ENCODE measurements at places on chromosomes 2 and 18.

DNA sequence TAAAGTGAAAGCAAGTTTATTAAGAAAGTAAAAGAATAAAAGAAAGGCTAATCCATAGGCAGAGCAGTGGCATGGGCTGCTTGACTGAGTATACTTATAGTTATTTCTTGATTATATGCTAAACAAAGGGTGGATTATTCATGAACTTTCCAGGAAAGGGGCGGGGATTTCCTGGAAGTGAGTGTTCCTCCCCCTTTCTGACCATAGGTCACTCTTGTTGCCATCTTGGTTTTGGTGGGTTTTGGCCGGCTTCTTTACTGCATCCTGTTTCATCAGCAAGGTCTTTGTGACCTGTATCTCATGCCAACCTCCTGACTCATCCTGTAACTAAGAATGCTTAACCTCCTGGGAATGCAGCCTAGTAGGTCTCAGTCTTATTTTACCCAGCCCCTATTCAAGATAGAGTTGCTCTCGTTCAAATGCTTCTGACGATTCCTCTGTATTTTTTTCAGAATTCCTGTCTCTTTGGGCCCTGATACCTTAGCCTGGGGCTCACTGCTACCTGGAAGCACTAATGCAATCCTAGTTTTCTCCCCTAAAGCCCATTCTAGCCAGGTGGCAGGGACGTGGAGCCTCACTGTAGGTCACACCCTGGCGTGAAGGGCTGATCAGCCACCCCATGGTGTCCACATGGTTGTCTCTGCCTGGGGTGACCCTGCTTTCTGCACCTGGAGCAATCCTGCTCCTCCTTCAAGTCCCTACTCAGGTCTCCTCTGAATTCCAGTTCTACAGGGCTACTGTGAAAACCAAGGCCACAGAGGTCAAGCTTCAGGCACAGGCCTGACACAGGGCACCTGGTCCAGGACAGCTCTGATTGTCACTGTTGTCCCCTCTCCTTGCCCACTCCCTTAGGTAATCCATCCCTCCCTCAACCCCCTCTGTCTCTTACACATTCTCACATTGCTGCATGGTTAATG is 6.0 kb upstream of the SLC35F6 start:
- no peak for DNase-seq

GRCh38 chr2:104871972-104872865 is 18.3 kb downstream of the POU3F3 start:
- no peak for DNase-seq

DNA sequence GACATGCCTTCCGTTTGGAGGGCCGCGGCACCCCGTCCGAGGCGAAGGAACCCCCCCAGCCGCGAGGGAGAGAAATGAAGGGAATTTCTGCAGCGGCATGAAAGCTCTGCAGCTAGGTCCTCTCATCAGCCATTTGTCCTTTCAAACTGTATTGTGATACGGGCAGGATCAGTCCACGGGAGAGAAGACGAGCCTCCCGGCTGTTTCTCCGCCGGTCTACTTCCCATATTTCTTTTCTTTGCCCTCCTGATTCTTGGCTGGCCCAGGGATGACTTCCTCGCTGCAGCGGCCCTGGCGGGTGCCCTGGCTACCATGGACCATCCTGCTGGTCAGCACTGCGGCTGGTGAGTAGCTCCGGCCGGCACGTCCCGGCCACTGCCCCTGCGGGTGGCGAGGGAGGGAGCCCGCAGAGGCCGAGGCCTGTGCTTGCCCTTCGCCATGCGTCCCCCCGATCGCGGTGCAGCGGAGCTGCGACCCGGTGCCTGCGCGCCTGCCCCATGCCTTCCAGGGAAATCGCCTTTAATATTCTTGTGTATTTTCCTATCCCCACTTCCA is 1.2 kb downstream of the BMPR2 start:
- no peak for DNase-seq

- no peak for DNase-seq
These were observed 27.7 kb downstream of the PDE11A start for GRCh38 chr2:178044836-178045235.

- no peak for DNase-seq
These were observed 163.3 kb downstream of the LRRC30 start for GRCh38 chr18:7394050-7394659.

DNA sequence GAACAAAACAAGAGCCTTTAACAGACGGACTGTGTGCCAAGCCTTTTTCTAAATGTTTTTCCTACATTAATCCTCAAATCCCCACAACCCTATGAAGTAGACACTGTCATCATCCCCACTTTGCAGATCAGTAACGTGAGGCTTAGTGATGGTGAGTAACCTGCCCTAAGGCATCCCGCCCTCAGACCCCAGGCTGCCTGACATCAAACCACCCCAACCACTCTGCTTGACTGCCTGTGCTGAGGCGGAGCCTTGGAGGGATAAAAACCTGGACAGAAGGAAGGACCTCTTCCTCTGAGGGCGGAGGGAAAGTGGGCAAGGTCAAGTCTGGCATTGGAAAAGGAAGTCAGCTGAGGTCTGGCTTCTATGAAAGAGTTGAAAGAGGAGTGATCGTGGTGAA is 104.6 kb downstream of the SP3 start:
- no peak for DNase-seq

DNA sequence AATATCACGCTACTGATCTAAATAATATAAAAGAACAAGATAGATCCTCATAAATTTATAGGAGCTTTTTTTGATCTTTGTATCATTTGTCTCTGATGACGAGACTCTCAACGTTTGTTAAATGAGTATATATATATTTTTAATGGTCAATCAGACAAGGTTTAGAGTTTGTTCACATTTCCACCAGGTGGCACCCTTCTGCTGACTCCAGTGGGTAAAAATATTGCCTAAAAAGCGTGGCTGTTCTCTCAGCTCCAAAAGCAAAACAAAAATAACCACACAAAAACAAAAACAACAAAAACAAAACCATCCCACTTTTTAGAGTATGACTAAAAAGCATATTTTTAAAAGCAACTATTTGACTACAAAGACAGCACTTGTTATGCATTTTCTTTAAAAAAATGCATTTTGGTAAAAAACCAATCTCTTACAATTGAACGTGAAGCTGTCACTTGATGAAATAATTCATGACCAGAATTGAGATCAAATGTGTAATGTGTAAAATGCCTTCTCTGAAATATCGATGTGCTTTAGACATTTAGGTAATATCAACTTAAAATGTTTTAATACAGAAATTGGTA is 723.2 kb downstream of the DPP10 start:
- DNase-seq, result no peak

DNA sequence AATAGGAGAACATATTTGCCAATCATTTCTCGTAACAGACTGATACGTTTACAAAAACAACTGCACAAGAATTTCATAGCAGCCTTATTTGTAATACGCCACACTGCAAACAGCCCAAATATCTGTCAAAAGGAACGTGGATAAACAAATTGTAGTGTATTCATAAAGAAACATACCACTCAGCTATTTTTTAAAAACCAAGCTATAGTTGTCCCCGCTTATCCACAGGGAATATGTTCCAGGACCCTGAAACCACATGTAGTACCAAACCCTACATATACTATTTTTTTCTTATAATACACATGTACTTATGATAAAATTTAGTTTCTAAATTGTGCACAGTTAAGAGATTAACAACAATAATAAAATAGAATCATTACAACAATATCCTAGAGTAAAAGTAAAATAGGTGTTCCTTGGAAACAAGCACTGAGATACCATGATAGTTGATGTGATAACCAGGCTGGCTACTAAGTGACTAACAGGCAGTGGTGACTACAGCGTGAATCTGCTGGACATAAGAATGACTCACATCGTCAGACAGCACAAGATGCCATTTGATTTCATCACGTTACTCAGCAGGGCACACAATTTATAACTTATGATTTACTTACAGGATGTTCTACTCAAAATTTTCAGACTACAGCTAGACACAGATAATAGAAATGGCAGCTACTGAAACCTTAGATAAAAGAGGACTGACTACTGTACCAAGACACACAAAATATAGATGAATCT is 367.4 kb downstream of the NCKAP5 start:
- no peak for DNase-seq

DNA sequence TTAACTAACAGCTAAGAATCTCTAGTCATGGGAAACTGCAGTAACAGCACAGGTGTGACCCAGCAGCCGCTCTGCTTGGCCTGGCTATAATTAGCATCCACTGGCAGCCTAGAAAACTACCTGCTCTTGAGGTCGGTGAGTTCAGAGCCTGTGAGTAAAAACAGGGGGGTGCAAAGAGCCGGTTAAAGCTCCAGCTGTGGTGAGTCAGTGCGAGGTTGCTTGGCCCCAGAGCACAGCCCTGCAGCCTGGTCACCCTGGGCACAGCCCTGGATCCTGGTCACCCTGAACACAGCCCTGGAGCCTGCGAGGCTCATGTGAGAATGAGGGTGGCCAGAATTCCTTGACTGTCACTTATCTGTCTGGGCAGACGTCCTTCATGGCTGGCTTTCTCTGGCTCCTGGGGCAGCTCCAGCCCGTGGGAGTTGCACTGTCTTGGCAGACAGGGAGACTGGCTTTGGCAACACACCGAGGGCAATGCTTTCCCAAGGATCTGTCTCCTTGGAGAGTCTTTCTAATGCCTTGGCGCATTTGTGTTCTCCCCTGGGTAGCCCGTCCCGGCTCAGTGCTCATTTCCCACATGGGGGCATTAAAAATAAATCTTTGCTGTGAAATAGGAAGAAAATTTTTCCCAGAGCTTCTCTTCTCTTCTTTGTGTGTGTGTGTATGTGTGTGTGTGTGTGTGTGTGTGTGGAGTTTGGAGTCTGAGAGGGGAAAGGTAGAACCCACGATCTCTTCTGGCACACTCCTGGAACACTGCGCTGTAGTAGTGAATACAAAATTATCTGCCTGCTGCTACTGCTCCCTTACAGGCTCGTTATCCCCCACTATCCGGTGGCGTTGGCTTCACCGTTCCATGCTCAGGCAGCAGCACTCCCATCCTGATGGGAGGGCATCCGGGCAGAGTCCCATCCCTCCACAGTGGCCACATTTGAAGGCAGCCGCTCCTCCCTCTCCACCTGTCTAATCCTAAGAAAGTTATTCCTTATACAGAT is 250.2 kb upstream of the MEX3C start:
- no peak for DNase-seq

DNA sequence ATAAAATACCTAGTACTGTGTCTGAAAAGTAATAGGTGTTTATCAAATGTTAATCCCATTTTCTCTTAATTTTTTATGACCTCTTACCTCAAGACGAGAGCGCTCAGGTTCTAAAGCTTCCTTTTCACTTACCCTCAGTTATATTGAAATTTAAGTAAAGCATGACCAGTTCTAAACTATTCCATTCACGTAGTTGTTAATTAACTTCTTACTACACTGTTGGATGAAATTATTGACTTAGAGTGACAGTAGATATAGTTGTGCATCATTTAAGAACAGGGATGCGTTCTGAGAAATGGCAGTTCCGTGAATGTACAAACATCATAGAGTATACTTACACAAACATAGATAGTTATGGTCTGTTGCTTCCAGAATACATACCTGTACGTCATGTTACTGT is 20.1 kb upstream of the HTR2B start:
- DNase-seq, result no peak

- no peak for DNase-seq
These were observed 58.7 kb downstream of the CD226 start for GRCh38 chr18:69889009-69889408.

DNA sequence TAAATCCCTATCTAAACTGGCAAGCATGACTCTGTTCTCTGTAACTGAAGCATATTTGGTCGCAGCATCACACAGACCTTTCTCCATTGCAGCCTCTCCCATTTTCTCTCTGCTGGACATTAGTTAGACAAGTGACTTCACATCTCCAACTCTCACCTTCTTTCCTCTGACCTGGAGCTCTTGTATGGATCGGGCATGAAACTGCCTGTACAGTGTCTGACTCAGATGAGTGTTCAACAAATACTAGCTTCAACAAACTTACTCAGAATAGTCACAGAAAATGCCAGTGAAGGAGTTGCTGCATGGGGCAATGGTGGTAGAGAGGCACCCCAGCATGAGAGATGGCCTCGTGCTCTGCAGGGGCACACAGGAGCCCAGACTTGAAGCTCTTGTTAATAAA is 104.7 kb upstream of the COPS8 start:
- DNase-seq, result no peak

- no peak for DNase-seq
These were observed 44.3 kb downstream of the FEZ2 start for GRCh38 chr2:36553683-36554082.

- DNase-seq, result no peak
These were observed 94.0 kb downstream of the MCFD2 start for GRCh38 chr2:46821600-46821999.

DNA sequence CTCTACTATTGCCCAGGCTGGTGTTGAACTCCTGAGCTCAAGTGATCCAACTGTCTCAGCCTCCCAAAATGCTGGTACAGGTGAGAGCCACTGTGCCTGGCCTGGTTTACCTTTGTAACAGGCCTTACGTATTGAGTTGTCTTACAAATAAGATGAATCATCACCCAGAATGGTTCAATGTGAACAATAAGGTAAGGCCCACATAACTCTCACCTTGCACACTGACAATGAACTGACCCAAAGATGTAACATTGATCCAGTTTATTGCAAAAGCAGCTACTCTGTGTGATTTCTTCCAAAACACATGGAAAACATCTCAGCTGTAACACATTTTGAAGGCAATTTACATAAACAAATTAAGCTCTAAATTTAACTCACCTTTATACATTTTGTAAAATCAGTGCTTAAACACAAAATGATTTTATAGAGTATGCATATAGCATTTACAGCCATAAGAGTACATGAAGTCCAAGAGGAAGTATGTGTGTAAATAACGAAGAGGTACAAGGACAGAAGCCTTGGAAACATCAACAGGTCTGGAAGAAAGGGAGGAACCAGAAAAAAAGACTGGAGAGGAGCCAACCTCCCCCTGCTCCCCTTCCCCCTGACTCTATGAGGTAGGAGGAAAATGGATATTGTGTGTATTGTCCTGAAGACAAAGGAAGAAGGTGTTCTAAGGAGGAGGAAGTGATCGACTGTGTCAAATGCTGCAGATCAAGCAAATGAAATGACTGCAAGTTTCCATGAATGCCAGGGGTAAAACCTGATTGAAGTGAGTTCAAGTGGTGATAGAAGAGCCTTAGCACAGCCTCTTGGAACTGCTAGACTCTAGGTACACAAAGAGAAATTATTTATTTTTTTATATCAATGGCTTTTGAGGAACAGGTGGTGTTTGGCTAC is 5.6 kb upstream of the WDFY1 start:
- DNase-seq, result no peak

DNA sequence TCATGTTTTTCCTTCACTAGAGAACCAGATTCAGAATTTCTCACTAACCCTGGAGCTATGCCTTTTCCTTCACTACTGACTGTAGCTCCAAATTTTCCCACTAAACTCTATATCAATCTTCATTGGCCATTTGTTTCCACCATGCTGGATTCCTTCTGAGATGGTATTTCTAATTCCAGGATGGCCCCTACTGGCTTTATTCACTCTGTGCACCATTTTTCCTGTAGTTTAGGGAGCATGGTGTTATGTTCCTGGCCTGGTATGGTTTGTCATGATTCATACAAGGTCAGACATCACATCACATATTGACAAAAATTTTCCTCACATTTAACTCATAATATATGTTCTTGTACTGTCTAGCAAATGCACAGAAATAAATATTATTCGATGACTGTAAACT is 229.2 kb upstream of the TFPI start:
- DNase-seq, result no peak

All from central memory CD4-positive, alpha-beta T cell (primary cell).